ENCODE measurements at places on chromosomes 1 and 21. TPM values are rescaled to one million over a fixed set of nuclear protein-coding genes. Genes with fewer than 3 reads are reported as not detected.

ARHGAP29 gene
- polyA plus RNA-seq: 7.0 TPM

SPRR5 gene
- polyA plus RNA-seq: not detected

PPFIA4 gene
- 0.27 TPM for polyA plus RNA-seq

LAD1 gene
- 108 TPM for polyA plus RNA-seq

KCNA10 gene
- polyA plus RNA-seq: not detected

KCNK1 gene
- polyA plus RNA-seq: 6.6 TPM

OR2W3 gene
- polyA plus RNA-seq: 0.09 TPM

NEXN gene
- polyA plus RNA-seq: 4.0 TPM

RGS1 gene
- polyA plus RNA-seq: 3.4 TPM

SH3GLB1 gene
- 52.1 TPM for polyA plus RNA-seq
